Aorta (tissue), 5 donors: ENCODE measurements at places on chromosomes 6 and 20.
A peak's percentile ranks its signal among the peaks of the same experiment; 100 is the strongest.

GRCh38 chr20:3659492-3660261 is 3.5 kb downstream of the GFRA4 start:
- DNase-seq: peak; percentile 58

- DNase-seq: no peak
Measured at GRCh38 chr20:34269996-34270627, 28.9 kb downstream of the ASIP start.

DNA sequence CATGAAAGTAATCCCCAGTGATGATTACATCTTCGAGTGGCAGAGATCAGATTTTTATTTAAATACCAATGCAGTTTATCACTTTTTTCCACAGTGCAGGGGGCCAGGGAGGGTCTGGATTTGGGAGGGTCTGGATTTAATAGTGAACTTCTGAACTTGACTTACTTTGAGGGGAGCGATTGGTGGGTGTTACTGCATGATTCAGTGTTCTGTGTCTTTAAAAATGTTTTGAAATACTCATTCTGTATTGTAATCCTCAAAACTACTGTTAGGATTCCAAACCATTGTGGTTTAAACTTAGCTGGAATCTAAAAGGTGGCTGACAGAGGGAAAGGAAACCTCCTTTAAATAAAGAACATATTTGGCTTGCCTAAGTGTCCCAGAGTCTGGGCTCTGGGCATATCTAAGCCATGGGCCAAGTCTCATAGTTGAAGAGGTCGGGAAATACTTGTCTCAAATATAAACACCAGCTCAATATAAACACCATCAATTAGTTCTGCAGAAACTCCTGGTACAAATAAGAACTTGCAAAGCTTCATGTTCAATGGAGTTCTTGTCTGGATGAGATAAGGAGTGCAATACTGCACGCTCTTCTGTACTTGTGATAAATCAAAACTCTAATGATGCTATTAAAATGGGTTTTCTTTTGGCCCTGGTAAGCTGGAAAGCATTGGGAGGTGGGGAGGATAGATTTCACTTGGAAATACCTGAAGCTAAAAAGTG is 14.4 kb downstream of the JARID2 start:
- DNase-seq: no peak

DNA sequence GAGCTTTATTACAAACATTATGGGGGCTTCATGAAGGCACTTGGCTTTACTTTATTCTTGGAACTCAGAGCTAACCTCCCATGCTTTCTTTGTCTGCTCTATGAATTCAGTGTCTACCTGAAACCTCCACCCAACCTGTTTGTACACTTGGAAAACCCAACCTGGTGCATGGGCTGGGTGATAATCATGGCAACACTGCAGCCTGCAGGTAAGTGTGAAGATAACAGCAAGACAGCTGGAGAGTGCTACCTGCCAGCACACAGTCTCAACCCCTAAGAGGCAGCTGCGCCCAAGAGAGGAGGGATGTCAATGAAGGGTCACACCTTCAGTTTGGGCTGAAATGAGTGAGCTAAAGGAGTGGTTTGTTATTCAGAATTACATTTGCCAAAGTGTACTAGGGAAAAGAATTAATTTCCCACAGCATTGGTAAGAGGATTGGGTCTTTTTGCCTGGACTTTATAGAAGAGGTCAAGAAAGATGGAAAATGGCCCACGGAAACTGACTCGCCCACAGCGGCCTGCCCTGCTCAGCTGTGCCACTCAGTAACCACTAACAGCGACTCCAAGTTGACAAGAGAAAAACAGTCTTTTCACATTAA is 24.4 kb downstream of the FOXQ1 start:
- DNase-seq: no peak

DNA sequence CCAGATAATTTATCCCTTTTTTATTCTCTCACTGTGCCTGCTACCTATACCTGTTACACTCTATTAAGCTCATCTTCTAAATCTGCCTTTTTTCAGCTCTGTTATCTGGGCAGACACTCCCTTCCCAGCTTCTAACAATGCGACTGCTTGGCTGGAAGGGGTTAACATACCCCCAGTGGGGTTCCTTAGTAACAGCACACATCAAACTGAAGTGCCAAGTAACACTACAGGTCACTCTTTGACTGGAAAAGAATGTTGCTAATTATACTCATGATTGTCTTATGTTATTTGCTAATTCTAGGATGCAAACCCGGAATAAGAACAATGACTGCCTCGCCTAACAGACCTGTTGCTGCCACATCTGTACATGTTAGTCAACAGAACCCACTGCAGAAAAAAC is 203.5 kb downstream of the EPM2A start:
- DNase-seq: no peak

- DNase-seq: no peak
Measured at GRCh38 chr6:116090251-116090650, 10.4 kb upstream of the NT5DC1 start.

- no peak for DNase-seq
Measured at GRCh38 chr20:47799116-47799715, 13.9 kb upstream of the SULF2 start.

GRCh38 chr6:44723439-44724197 is 336.1 kb downstream of the CDC5L start:
- DNase-seq: no peak

DNA sequence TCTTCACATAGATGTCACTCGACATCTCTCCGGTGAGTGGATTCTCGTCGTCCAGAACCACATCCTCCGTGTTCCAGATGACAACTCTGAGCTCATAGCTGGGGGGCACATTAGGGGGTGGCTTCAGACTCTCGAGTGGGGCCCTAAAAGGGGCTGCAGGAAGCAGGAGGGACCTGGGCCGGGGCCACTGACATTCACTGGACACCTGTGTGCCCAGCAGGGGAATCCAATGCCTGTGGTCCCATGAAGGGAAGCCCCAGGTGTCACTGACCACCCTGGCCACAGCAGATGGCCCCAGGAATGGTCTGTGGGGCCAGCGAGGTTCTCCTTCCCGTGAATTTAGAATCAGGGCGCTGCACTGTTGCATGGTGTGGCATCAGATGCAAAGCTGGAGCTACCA is 18.7 kb downstream of the ERGIC3 start:
- DNase-seq: peak; percentile 67

DNA sequence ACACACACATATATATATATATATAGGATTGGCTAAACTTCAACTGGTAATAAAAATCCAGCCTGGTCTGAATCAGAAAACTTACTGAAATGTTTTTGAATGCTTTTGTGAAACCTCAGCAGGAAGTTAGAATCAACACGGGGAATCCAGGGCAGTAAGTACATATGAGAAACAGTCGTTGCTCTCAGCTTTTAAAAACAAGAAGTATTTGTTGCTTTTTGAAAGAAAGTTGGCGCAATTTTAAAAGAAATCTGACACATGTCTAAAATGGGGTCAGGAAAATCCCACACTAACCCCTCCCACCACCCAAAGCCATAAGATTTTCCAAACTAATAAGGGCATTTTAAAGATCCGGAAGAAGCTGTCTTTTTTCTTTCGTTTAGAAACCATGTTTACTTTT is 11.5 kb upstream of the CCDC170 start:
- no peak for DNase-seq

DNA sequence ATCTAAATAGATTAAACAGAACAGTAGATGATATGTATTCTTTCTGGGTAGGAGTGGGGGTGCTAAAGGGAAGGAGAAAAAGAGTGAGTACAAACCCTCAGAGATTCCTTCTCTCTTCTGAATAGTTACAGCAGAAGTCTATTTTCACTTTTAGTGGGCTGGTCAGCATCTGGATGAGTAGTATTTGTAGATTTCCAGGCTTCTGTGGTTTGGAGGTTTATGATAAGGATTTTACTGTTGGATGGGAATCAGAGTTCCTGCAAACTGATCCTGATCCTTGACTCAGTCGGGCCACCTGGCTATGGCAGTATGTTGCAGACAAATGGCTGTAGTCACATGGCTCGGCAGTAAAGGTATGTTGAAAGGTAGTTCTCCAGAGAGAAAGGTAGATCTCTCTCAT is 84.3 kb upstream of the IFNGR1 start:
- no peak for DNase-seq

GRCh38 chr20:29419378-29419777 is 1838.1 kb upstream of the DEFB115 start:
- DNase-seq: no peak

- DNase-seq: no peak
Measured at GRCh38 chr6:13980534-13980933, 55.8 kb downstream of the RNF182 start.

GRCh38 chr6:161409353-161409752 is 135.5 kb upstream of the AGPAT4 start:
- no peak for DNase-seq

DNA sequence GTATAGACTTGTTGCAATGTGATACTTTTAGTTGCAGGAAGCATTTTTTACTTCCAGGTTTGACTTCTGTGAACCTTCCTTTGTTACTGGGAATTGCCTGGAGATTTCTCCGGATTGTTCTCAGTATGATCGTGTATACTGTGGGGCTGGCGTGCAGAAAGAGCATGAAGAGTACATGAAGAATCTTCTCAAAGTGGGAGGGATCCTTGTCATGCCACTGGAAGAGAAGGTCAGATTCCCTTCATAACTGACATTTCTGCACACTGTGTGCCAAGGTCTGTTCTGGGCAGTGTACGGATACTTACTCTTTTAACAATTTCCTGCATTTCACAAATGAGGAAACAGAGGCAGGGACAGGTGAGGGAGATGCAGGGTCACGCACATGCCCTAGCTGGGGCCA is 9.7 kb downstream of the PCMTD2 start:
- DNase-seq: no peak

DNA sequence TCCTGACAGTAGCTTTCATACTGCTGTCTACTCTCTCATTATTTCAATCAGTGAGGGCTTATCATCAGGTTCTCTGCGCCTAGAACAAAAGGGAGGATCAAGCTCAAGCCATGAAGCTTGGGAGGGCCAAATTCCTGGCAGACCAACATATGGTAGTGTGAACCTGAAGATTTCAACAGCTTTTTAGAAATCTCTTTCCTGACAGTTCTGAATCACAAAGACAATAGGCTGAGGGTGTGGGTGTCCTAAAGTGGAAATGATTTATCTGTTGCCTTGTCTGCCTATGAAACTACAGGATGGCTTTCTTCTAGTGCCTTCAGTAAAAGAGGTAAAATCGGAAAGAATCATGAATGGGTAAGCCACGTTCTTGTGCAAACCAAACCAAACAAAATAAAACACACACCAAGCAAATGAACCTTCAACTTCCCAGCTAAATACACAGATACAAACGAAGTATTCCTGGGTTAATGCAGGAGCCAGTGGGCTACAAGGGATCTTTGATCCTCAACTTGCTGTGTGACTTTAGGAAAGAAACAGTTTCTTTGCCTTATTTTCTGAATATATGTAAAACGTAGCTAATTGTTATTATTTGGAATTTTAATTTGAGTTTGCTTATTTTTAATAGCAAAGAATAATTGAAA is 2.7 kb upstream of the RHAG start:
- no peak for DNase-seq

DNA sequence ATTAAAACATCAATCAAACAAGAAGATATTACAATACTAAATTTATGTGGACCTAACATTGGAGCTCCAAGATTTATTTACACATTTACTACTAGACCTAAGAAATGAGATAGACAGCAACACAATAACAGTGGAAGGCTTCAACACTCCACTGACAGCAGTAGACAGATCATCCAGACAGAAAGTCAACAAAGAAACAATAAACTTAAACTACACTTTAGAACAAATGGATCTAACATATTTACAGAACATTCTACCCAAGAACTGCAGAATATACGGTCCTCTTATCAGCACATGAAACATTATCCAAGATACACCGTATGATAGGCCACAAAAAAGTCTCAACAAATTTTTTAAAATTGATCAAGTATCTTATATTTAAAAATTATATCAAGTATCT is 27.0 kb downstream of the SLC17A1 start:
- no peak for DNase-seq

DNA sequence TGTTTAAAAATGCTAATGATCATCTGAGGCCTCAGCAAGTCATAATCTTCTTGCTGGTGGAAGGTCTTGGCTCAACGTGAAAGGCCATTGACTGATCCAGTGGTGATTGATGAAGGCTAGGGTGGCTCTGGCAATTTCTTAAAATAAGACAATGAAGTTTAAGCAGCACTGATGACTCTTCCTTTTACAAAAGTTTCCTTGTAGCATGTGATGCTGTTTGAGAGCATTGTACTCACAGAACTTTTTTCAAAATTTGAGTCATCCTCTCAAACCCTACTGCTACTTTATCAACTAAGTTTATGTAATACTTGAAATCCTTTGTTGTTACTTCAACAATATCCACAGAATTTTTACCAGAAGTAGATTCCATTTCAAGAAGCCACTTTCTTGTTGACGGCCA is 382.3 kb downstream of the ESR1 start:
- DNase-seq: no peak

DNA sequence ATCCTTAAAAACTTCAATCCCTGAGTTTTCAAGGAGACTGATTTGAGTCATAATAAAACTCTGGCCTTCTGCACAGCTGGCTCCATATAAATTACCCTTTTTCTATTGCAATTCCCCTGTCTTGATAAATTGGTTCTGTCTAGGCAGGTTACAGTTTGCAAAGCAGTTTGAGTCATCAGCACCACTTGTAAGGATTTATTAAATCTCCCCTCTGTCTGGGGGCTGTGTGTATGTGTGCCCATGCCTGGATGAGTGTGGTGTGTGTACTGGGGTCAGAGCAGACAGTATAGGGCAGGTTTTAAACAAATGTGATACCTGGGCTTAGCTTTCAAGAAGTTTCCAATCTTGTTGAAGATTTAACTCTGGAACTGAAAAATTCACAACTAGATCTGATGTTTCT is 228.6 kb downstream of the FNDC1 start:
- no peak for DNase-seq

- DNase-seq: no peak
Measured at GRCh38 chr6:120320481-120321162, 971.1 kb upstream of the MAN1A1 start.

DNA sequence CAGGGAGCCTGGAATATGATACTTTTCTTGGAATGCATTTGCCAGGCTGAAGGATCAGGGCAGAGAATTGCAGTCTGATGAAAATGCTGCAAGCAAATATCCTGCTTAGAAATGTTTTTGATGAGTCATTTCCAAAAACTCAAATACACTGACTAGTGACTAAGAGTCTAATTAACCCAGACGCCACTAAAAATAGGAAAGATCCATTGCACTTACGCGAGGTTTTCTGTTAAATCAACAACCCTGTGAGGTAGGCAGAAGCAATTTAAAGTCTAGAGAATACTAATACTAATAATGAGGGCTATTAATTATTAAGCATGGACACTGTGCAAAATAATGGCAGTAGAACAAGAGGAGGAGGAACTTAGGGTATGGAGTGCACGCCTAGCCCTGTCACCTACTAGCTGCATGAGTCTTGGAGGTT is 130.1 kb upstream of the DOK5 start:
- no peak for DNase-seq

- peak; percentile 90 for DNase-seq
Measured at GRCh38 chr20:62875419-62876361, 14.1 kb upstream of the TCFL5 start.
